ENCODE measurements at places on chromosomes 2 and 18.

DNA sequence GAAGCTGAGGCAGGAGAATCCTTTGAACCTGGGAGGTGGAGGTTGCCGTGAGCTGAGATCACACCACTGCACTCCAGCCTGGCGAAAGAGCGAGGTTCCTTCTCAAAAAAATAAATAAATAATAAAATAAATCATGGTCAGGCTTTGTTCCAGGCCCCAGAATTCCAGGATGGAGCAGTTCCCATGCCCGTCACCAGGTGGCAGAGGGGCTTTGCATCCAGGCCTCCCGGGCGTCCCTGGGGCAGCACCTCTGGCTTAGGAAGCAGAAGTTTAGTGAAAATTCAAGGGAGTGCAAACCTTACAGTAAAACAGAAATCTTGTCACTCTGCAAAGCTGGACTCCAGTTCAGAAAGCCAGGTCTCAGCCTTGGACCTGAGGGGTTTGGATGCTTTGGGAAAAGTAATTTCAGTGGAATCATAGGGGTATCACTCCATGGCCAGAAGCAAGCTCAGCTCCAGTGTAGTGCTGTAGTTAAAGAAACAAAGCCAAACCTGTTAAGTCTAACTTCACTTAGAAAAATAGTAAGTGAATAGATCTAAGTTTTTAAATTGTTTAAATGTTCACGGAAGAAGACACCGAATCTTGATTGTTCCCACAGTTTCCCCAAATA lies 512.7 kb downstream of the CMPK2 start:
- no peak for DNase-seq

DNA sequence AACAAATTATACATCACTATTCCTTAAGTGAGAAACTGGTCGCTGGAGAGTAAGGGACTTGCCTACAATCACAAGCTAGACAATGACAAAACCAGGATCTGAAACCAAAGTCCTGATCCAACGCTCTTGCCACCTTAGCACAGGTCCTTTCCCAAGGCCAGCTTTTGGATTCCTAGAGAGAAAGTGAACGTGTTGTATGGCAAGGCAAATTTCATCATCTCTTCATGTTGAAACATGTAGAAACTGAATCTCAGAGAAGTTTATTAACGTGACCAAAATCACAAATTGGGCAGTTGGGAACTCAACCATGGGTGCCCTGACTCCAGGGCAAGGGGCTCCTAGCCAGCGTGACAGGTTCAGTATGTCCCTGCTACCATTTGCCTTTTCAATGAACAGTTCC lies 118.2 kb downstream of the VWC2L start:
- DNase-seq: no peak

- no peak for DNase-seq
These were observed 53.2 kb downstream of the FEZ2 start for GRCh38 chr2:36544638-36545338.

DNA sequence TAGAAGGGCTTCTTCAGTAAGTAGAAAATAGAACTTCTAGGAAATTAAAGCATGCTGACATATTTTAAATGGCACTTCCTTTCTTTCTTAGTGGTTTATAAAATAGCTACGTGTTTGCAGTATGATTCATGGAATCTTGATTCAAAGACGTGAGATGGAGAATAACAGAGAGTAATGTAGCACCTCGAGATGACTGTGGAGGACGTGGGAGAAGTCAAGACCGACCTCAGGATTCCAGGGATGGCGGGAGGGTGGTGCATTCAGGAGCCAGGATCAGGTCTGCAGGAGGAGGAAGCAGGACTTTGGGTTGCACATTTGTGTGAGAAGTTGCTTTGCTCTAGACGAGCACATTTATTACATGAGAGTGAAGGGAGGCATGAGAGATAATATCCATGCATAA lies 56.0 kb downstream of the DCDC2C start:
- DNase-seq: peak; percentile 56

DNA sequence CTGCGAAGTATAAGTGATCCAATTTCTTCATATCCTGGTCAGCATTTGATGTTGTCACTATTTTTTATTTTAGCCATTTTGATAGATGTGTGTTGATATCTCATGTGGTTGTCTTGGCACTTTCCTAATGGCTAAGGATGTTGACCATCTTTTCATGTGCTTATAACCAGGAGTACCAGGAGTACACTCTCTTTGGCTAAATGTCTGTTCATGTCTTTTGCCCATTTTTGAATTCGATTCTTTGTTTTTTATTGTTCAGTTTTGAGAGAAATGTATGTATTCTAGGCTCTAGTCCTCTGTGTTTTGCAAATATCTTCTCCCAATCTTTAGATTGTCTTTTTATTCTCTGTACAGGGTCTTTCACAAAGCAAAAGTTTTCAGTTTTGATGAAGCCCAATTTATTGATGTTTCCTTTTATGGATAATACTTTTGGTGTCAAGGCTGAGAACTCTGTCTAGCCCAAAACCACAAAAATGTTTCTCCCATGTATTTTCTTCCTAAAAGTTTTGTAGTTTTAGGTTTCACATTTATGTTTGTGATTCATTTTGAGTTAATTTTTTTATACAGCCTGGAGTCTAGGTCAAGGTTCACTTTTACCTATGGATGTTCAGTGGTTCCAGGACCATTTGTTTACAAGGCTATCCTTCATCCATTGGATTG lies 65.4 kb downstream of the SDC1 start:
- DNase-seq: no peak

DNA sequence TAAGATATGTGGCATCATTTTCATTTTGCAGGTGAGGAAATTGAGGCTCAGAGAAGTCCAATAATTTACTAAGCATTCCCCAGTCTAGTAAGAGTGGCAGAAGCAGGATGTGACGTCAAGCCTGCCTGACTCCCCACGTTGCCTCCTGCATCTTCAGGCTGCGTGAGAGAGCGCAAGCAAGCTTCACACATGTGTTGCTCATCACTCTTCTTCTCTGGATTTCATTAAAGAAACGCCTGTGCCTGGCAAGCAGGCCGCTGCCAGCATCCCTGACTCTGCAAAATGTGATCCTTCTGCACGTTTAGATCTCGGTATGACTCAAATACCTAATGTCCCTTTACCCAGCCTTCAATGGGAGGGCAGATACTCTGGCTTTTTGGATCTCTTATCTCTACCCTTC lies 96.8 kb downstream of the PRKCE start:
- no peak for DNase-seq

GRCh38 chr2:107634172-107634571 lies 192.5 kb upstream of the RGPD4 start:
- no peak for DNase-seq

GRCh38 chr2:109180786-109181185 lies 51.8 kb downstream of the SH3RF3 start:
- DNase-seq: no peak

- DNase-seq: no peak
These were observed 34.8 kb upstream of the MGAT5 start for GRCh38 chr2:134218930-134219658.

DNA sequence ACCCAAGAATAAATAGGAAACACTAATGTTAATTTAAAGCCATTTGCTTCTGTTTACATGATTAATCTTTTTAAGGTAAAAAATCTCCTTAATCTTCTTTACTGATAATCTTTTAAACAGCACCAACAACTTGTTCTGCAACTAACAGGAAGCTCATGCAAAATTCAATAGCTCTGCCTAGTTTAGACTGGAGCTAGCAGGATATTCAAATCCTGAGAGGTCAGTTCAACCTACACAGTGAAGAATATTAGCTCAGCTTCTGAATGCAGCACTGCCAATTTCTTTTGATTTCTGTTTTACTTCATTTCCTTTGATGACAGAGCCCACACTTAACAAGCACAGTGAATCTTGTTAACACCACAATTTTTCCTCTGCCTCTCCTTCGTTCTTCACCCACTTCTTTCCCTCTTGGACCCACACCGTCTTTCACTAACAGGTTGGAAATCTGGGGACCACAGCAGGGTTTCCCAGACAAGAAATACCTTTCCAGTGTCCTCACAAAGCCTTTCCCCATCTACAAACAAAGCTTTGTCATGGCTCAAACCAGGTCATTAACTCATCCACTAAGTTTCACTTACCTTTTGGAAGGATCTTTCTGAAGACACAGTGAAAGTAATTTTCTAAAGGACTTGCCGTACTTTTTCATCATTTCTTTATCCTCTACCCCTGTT lies 109.8 kb downstream of the STK39 start:
- no peak for DNase-seq

GRCh38 chr2:173869244-173870229 lies 95.6 kb downstream of the SP3 start:
- no peak for DNase-seq

GRCh38 chr2:64463781-64464180 lies 9.8 kb downstream of the LGALSL start:
- DNase-seq: no peak

- DNase-seq: peak; percentile 9
These were observed 14.4 kb downstream of the HYCC2 start for GRCh38 chr2:201057087-201057521.

DNA sequence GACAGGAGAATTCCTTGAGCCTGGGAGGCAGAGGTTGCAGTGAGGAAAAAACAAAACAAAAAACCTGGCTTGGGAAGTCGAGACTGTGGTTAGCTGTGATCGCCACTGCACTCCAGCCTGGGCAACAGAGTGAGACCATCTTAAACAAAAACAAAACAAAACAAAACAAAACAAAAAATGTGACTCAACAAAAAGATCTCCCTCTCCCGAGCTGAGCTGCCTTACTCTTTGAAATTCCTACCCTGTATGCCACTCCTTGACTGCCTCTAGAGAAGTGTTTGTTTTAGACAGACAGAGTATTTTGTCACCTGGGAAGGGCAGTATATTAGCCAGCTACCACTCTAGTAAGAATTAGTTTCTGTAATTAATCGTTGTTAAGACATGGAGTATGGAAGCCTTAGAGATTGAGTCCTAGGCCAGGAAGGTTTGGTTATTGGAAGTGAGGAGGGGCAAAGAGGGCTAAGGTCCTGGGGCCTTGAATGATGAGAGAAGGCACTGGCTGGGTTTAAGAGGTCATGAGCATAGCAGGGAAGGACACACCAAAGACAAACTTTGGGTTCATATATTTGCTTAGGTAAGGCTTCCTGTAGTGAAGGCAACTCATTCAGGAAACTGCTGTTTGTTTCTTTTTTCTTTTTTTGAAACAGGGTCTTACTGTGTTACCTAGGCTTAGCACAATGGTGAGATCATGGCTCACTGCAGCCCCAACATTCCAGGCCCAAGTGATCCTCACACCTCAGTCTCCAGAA lies 56.0 kb downstream of the HAUS1 start:
- DNase-seq: no peak

- no peak for DNase-seq
These were observed 80.8 kb downstream of the EHD3 start for GRCh38 chr2:31314761-31315160.

- no peak for DNase-seq
These were observed 1.0 kb upstream of the HS6ST1 start for GRCh38 chr2:128319631-128320191.

DNA sequence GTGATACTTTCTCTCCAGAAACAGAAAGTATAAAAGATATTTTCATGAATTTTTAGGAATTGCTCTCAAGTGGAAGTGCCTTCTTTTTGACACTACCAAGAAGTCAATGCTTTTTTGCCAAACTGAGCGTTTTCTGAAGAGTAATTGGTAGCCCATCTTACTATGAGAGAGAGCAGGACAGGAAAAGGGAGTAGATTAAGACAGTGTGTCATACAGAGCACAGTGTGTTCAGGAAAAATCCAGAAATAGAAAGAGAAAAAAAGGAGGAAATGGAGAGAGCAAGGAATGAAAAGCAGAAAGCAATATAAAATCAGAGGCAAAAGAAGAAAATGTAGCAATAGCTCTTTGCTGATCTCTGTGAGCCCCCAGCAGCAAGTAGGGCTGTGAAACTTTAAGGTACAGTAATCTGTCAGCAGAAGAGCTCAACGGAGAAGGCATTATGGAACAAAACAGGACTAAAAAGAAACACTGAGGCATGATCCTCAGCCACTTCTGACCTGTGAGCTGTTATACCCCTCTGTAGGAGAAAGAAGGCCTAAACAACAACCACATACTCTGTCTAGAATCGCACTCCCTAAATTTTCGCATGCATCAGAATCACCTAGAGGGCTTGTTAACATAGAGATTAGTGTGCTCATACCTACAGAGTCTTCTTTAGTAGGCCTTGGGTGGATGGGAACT lies 15.0 kb upstream of the PGAP1 start:
- no peak for DNase-seq

- no peak for DNase-seq
These were observed 13.7 kb upstream of the INO80C start for GRCh38 chr18:35511428-35511827.

- no peak for DNase-seq
These were observed 303.2 kb upstream of the UBE2E3 start for GRCh38 chr2:180677200-180677599.

GRCh38 chr2:215900203-215900611 lies 113.1 kb downstream of the MREG start:
- DNase-seq: no peak

DNA sequence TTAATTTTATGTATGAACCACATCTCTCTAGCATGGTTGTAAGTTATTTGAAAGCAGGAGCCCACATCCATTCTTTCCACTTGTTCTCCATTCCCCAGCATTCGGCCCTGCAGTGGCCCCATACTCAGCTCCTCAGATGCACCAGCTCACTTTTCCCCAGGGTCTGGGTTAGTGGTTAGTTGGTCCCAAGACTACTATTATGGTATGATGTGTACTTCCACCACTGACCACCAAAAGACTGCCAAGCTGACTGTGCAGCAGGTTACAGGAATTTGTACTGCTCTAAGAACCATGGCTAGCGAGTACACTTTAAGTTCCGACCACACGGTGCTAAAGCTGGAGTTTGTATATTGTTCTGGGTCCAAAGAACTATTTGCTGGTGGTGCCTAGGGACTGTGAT lies 413.6 kb upstream of the TCF4 start:
- DNase-seq: no peak

GRCh38 chr2:101341421-101341820 lies 32.9 kb upstream of the RNF149 start:
- DNase-seq: no peak

DNA sequence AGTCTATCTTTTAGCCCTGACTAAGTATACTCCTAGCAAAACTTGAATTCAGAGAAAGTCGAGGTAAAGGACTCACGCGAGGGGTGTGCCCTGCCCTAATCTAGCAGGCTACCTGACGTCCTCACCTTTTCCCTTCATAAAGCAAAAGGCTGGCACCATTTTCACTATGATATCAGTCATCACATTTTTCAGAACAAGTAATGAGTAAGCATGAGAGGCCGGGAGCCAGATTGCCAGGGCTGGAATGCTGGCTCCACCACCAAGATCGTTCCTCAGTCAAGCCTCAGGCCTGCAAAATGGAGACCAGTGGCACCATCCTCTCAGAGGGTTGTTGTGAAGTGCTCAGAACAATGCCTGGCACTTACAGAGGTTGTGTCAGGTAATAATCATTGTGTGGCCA lies 18.7 kb upstream of the NCKAP5 start:
- DNase-seq: no peak
